WTC11 (cell line): ENCODE measurements at places on chromosomes 4 and X.

DNA sequence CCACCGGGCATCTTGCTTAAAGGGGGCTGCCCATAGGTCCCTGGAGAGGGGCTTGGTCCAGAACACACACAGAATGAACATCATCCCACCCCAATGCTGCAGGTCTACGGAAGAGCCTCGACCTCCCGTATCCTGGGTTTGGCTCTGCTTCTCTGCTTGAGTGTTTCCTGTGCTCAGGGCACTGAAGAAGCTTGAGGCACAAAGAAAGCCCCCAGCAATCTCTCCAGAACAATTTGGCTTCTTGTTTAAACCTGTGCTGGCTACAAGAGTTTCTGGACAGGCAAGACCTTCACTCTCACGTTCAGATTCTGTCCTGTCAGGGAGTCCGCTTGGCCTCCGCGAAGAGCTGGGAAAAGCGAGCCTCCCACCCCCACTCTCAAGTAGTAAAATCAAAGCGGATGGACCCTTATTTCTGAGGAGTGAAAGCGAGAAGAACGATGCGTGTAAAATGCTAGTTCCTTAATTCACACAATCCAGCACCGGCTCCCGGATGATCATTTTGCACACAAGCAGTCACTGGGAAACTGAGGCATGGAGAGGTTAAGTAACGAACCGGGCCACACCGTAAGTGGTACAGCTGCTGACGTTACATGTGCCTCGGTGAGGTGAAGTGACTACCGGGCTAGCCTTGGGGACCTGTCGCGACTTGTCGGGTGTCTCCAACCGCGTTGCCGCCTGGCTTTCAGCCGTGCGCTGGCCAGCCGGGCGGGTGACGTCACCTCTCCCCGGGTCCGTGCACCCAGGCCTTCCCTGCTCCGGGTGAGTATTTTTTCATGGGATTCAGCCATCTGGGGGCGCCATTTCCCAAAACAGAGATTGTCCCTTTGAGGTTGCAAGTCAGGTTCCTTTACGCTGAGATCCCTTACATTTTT, 3.1 kb upstream of the SFRP2 start:
- DNase-seq, result peak; percentile 93

- DNase-seq, result peak; percentile 34
Measured at GRCh38 chrX:18899796-18900380, 84.0 kb downstream of the PHKA2 start.

DNA sequence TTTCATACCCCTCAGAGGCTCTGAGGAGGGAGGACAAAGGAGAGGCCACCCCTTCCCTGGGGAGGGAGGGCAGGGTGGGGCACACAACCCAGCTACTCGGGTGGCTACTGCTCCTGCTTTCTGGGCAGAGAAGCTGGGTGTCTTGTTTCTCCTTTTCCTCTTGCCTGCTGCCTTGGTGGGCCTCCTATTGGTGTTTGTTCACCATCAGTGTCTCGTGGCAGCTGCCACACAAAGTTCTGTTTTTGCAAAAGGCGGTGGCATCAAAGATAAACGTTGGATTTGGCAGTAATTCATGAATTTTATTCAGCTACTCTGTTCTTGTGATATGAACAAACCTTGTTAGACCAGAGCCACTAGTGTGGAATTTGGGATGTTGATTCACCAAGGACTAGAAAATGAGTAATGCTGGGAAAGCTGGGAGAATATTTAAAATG, 153.0 kb upstream of the SCML1 start:
- no peak for DNase-seq

- no peak for DNase-seq
Measured at GRCh38 chr4:98996765-98997068, 1.2 kb downstream of the METAP1 start.

DNA sequence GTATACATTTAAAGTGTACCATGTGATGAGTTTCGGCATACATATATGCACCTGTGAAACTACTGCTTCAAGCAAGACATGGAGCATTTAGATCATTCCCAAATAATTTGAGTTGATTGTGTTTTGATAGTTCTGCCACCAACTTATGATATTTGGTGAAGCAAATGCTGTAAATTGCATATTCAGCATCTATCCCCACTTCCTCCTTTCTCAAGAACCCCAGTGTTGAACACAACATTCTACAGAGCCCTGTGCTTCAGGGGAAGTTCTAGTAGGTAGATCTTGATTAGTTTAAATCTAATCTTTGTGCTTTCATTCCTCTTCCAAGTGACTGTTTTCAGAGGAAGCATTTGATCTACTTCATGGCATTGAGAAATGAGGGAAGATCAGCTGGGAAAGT, 5.4 kb upstream of the SHROOM3 start:
- DNase-seq, result no peak
